IgD-negative memory B cell (primary cell): ENCODE measurements at places on chromosomes 16 and 17. TPM values are rescaled to one million over a fixed set of nuclear protein-coding genes. Genes with fewer than 3 reads are reported as not detected.

KRTAP9-8 gene
- polyA plus RNA-seq, result not detected

PYY gene
- not detected for polyA plus RNA-seq

SMCR8 gene
- 5.2 TPM for polyA plus RNA-seq

LHX1 gene
- not detected for polyA plus RNA-seq

ZP2 gene
- not detected for polyA plus RNA-seq

ATF7IP2 gene
- polyA plus RNA-seq, result 75.3 TPM

SOX15 gene
- polyA plus RNA-seq, result not detected

ANKRD40CL gene
- not detected for polyA plus RNA-seq

NACA2 gene
- not detected for polyA plus RNA-seq

RHBDL1 gene
- 1.1 TPM for polyA plus RNA-seq
